Kidney (tissue), 22 donors: ENCODE measurements at places on chromosomes 3 and 15. TPM values are rescaled to one million over a fixed set of nuclear protein-coding genes. Genes with fewer than 3 reads are reported as not detected.

Gene PGBD4
- total RNA-seq = 1.8 TPM

Gene KBTBD12
- total RNA-seq = 1.4 TPM

Gene ATP10A
- 6.8 TPM for total RNA-seq

Gene APOD
- total RNA-seq = 24.4 TPM

Gene CCPG1
- 93.8 TPM for total RNA-seq

Gene ANKUB1
- not detected for total RNA-seq

Gene COL7A1
- 13.1 TPM for total RNA-seq

Gene DCBLD2
- total RNA-seq = 39.3 TPM

Gene SLC9C1
- 1.2 TPM for total RNA-seq

Gene PFN2
- total RNA-seq = 93.2 TPM

Gene STRC
- total RNA-seq = 0.19 TPM
